ENCODE measurements at places on chromosomes 6 and 20. TPM values are rescaled to one million over a fixed set of nuclear protein-coding genes. Genes with fewer than 3 reads are reported as not detected.

DNA sequence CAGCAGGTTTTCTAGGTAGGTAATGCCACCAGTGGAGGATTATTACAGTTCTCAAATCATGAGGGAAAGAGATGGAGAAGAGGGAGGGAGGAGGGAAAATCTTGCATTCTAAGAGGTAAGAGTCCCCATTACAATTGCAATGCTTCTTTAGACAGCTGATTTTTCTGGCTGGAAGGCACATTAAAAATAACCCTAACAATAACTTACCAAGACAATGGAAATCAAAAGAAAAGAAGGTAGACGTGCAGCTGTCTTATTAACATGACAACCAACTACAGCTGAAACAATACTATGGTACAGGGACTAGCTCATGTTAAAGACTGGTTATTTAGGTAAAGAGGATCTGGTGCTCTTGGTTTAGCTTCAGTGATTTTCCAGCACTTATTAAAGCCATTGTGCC lies 24.6 kb downstream of the MCUR1 start:
- no peak overlapping the region for H3K4me3 ChIP-seq
- H3K36me3 ChIP-seq = peaks cover 13% of the 10 kb centered on the region
- H3K4me1 ChIP-seq = no peaks in the 10 kb centered on the region
- no peaks in the 10 kb centered on the region for H3K27me3 ChIP-seq

ENPP5 gene
- 48.6 TPM for total RNA-seq

- no peaks in the 10 kb centered on the region for H3K4me1 ChIP-seq
- no peak overlapping the region for H3K4me3 ChIP-seq
- DNase-seq = no peak
- H3K27ac ChIP-seq = no peak overlapping the region
- no peaks in the 10 kb centered on the region for H3K36me3 ChIP-seq
- H3K27me3 ChIP-seq = no peaks in the 10 kb centered on the region
These were observed 80.2 kb downstream of the C6orf118 start for GRCh38 chr6:165229216-165229615.

- no peak for DNase-seq
- H3K36me3 ChIP-seq = no peaks in the 10 kb centered on the region
- no peaks in the 10 kb centered on the region for H3K4me1 ChIP-seq
- H3K27me3 ChIP-seq = no peaks in the 10 kb centered on the region
- H3K4me3 ChIP-seq = no peak overlapping the region
These were observed 45.9 kb upstream of the POU5F1 start for GRCh38 chr6:31216208-31216898.

MYLK4 gene
- 0.94 TPM for total RNA-seq

DNA sequence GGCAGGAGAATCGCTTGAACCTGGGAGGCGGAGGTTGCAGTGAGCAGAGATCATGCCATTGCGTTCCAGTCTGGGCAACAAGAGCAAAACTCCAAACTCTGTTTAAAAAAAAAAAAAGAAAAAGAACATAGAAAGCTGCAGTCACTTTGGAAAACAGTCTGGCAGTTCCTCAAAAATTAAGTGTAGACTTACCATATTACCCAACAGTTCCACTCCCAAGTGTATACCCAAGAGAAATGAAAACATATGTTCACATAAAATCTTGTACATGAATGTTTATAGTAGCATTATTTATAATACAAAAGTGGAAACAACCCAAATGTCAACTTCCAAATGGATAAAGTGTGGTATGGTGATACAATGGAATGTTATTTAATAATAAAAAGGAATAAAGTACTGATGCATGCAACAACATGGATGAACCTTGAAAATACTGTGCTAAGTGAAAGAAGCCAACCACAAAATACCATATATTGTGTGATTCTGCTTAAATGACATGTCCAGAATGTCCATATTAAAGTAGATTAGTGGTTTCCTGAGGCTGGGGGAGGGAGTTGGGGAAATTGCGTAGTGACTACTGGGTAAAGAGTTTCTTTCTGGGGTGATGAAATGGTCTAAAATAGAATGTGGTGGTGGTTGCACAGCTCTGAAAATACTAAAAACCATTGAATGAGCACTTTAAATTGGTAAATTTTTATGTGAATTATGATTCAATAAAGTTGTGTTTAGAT lies 62.9 kb downstream of the SUN5 start:
- no peak for DNase-seq
- no peak overlapping the region for H3K4me3 ChIP-seq
- H3K4me1 ChIP-seq = no peaks in the 10 kb centered on the region
- H3K27ac ChIP-seq = no peak overlapping the region
- H3K36me3 ChIP-seq = no peaks in the 10 kb centered on the region
- H3K27me3 ChIP-seq = no peaks in the 10 kb centered on the region

OR2B6 gene
- total RNA-seq = not detected

Measured in thyroid gland (tissue), 4 donors.